ENCODE measurements at places on chromosomes 12 and 14. TPM values are rescaled to one million over a fixed set of nuclear protein-coding genes. Genes with fewer than 3 reads are reported as not detected.

- DNase-seq, result no peak
Measured at GRCh38 chr14:72653026-72653425, 240.9 kb downstream of the DPF3 start.

PPP1R1A gene
- total RNA-seq, result not detected

GRCh38 chr12:79961411-79961810, 26.5 kb upstream of the PPP1R12A start:
- no peak for DNase-seq

DNA sequence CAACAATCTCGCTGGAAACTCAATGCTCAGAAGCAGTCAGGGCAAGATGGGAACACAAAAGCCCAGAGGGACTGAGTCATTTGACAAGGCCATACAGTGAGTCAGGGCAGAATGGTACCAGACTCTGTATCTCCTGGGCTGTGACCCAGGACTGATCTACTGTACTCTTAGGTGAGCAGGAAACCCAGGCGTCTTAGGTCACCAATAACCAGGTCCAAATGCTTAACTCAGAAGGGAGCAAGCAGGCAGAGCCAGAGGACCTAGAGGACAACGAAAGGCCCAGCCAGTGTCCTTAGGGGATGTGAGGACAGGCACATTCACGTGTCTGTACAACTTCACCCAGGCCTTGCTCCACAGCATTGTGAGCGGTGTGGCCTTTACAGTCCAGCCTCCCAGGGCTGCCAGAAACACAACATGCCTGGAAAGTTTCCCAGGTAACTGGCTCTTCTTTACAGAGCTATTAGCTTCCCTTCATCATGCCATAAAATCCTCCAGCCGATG, 69.9 kb downstream of the ARL6IP4 start:
- DNase-seq, result peak; percentile 17

DNA sequence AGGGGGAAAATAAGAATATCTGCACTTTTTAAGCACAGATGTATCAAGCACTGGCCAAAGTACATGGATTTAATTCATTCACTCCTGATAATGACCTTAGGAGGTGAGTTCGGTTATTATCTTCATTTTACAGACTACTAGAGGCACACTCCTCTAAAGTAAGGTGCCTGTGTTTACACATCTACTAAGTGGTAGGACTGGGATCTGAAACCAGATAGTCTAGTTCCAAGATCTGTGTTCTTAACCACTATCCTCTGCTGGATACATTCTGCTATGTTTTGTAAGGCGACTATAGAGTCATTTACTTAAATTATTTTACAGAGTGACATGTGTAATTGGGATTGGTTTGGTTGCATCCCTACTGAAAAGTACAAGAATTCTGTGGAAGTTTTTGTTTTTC, 175.3 kb downstream of the ESR2 start:
- no peak for DNase-seq

- DNase-seq, result no peak
Measured at GRCh38 chr14:68692216-68692615, 100.7 kb downstream of the ZFP36L1 start.

DNA sequence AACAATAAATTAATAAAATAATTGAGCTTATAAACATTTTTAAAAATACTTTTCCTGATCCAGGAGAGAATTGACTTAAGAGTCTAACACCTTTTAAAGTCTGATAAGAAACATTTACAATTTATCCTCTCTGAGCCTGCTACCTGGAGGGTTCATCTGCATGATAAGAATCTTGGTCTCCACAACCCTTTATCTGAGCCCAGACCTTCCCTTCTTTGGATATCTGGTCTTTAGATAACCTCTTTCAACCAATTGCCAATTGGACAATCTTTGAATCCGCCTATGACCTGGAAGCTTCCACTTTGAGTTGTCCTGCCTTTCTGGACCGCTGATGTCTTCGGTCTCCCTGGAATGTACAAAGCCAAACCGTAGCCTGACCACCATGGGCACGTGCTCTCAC, 1393.3 kb upstream of the TMEM132C start:
- no peak for DNase-seq

MGAT4C gene
- not detected for total RNA-seq

GRCh38 chr12:74586251-74586650, 48.6 kb downstream of the ATXN7L3B start:
- DNase-seq, result no peak

DNA sequence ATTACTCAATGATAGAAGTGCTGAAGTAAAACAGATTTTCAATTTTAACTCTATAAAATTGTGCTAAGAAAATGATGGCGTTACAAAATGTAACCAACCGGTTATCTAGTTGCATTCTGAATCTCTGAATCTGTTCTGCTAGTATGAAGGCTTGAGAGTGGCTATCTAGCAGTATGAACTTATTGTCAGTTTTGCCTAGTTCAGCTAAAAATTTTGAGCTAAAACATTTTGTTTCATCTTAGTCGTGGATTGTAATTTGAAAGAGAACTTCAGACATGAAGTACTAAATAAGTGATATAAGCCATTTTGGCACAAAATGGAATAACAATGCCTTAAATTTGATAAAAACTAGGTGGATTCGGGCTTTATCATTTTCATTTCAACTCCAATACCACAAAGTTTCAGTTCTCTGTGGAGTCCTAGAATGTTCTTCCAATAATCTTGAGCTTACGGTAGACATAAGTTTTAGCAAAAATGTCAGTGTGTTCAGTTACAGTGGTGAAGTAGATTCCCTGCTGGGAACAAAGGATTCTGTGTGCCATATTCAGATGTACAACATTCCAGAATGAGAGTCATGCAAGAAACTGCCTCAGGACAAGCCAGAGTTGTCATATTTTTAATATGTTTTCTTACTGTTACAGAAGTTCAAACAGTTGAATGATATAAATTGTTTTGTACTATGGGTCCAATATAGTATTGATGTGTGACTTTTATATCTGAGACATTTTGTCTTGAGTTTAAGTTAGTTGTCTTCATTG, 28.1 kb downstream of the ATP6V1D start:
- no peak for DNase-seq

ADGRD1 gene
- 0.64 TPM for total RNA-seq

DNA sequence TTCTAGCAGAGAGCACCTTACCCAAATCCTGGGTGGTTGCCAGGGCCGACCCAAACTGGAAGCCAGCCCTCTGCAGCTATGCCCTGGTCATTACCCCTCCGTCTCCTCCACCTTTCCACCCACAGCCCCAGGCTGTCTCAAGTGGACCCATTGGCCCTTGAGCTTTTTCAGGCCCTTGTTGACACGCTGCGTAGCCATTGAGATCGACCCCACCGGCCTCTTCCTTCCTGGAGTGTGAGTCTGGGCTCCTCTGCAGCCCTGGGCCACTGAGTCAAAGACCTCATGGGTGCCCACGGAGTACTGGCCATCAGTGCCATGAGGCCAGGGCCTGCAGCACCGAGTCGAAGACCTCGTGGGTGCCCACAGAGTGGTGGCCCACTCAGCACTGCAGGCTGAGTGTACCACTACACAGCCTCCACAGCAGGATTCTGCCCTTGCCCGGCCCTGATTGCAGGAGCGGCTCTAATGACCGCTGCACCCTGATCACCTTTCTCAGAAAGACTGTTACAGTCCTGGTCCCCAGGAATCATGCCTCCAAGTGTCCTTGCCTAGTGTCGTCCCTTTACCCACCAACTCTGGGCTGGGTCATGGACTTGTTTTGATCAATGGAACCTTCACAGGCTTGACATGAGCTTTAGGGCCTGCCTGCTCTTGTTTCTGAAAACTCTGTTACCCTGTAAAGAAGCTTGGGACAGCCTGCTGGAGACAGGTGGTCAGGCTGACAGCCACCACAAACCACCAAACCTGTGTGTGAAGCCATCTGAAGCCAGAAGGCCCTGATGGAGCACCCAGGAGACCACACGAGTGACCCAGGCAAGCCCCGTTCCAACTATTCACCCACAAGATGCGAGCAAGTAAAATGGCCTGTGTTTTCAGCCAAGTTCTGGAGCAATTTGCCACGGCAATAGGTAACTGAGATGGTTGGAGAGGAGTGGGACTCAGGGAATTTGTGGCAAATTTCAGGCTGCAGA, 39.6 kb upstream of the TRAF3 start:
- DNase-seq, result no peak

SYCP3 gene
- total RNA-seq, result not detected

DNA sequence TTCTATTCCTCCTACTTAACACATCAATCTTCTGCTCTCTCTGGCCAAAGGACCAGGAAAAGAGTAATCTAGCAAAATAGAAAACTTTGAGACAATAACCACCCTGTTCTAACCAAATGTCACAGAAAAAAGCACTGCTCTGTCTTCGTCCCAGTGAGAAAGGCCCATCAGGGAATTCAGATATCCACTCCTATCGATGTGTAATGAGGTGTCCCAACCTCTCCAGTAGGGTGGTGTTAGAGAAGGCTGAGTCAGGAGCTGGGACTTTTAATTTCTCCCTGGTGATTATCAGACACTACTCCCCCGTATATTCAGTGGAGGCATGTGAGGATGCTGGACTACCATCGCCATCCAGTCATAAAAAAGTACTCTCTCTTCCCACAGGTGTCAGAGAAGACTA, 130.3 kb downstream of the TMTC3 start:
- DNase-seq, result no peak

DNA sequence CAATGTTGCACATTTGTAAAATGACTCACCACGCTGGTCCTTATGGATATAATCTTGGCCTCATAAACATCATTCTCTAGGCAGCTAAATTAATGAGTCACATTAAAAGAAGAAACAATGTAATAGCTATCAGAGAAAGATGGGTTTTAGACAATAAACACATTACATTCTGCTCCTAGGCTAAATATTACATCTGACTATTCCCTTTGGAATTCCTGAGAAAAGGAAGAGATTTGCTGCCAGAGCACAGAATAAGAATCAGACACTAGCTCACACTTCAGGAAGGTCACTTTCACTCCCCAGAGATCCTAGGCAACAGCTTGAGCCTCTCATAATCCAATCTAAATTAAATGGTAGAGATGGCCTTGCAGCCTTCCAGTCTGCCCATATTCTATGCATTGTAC, 218.2 kb downstream of the PTPRO start:
- DNase-seq, result no peak

DNA sequence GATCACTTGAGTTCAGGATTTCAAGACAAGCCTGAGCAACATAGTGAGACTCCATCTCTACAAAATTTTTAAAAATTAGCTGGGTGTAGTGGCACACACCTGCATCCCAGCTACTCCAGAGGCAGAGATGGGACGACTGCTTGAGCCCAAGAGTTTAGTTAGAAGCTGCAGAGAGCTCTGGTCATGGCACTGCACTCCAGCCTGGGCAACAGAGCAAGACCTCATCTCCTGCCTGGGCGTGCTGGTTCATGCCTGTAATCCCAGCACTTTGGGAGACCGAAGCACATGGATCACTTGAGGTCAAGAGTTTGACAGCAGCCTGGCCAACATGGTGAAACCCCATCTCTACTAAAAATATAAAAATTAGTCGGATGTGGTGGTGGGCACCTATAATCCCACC, 20.2 kb downstream of the CLIP1 start:
- DNase-seq, result no peak

GRCh38 chr14:89504602-89505313, 87.7 kb upstream of the FOXN3 start:
- peak; percentile 64 for DNase-seq

- DNase-seq, result no peak
Measured at GRCh38 chr14:90693413-90693812, 122.8 kb downstream of the TTC7B start.

DNA sequence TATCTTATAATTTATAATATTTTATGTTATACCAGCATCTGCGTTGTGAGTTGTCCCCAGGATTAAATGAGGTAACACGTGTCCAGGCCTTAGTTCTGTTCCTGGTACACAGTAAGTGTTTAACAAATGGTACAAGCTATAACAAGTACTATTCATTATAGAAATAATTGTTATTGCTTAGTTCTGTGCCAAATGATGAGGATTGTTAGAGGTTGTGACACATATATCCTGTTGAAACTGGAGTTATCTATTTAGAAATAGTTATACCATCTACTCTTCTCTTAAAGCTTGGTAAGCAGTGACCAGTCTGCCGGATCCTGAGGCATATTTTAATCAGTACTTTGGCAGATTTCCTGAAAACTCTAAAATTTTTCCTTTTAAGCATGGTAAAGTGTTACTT, 1066.5 kb downstream of the TMTC2 start:
- DNase-seq, result no peak

TSHR gene
- total RNA-seq, result not detected

DNA sequence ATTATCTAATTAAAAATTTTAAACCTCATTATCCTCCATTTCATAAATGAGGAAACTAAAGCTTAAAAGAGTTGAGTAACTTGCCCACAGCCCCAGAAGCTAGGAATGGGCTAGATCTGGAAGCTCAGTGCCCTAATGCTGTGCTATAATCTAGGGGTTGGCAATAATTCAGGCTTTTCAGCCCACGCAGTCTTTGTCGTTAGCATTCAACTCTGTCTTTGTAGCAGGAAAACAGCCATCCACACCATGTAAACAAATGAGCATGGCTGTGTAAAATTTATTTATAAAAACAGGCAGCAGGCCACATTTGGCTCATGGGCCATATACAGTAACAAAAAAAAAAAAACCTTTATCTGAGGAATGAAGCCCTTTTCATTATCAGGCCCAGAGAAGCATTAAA, 92.4 kb upstream of the OVCH1 start:
- no peak for DNase-seq

PMCH gene
- 0.59 TPM for total RNA-seq

DNA sequence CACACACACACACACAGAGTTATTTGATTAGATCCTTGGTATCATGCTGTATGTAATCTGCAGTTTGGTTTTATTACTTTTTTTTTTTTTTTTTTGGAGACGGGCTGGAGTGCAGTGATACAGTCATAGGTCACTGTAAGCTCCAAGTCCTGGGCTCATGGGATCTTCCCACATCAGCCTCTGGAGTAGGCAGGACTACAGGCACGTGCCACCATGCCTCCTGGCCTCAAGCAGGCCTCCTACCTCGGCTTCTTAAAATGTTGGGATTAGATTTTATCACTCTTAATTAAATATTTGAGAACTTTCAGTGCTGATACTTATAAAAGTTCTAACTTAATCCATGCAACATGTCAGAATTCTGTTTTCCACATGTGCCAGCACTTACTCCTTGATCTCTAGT, 31.3 kb upstream of the PSEN1 start:
- DNase-seq, result no peak

DNA sequence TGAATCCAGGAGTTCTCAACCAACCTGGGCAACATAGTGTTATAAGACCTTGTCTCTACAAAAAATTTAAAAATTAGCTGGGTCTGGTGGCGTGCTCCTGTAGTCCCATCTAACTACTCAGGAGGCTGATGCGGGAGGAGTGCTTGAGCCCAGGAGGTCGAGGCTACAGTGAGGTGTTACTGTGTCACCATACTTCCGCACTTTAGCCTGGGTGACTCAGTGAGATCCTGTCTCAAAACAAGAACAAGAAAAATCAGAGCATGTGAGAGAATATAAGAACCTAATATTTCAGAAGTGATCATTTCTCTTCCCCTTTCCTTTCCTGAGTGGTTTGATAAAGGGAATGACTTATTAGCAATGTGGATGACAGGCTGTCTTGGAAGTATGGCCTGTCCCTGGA, 9.5 kb downstream of the TRAF3 start:
- peak; percentile 59 for DNase-seq

All from activated CD4-positive, alpha-beta memory T cell treated with anti-CD3 and anti-CD28 coated beads for 36 hours (primary cell).